ENCODE measurements at places on chromosomes 12 and 14. TPM values are rescaled to one million over a fixed set of nuclear protein-coding genes. Genes with fewer than 3 reads are reported as not detected.

Gene G2E3
- 12.6 TPM for total RNA-seq

Gene DEGS2
- 3.4 TPM for total RNA-seq

Gene MYH6
- not detected for total RNA-seq

Gene DIO2
- not detected for total RNA-seq

Gene NEK9
- total RNA-seq: 14.5 TPM

Gene CCDC177
- total RNA-seq: not detected
